ENCODE measurements at places on chromosomes 2 and 18. TPM values are rescaled to one million over a fixed set of nuclear protein-coding genes. Genes with fewer than 3 reads are reported as not detected.

USP14 gene
- 67.7 TPM for total RNA-seq

C2orf80 gene
- 28.9 TPM for total RNA-seq

RTTN gene
- total RNA-seq: 26.7 TPM

DSC2 gene
- total RNA-seq: 3.5 TPM
